ENCODE measurements at places on chromosomes 5 and 9. TPM values are rescaled to one million over a fixed set of nuclear protein-coding genes. Genes with fewer than 3 reads are reported as not detected.

DNA sequence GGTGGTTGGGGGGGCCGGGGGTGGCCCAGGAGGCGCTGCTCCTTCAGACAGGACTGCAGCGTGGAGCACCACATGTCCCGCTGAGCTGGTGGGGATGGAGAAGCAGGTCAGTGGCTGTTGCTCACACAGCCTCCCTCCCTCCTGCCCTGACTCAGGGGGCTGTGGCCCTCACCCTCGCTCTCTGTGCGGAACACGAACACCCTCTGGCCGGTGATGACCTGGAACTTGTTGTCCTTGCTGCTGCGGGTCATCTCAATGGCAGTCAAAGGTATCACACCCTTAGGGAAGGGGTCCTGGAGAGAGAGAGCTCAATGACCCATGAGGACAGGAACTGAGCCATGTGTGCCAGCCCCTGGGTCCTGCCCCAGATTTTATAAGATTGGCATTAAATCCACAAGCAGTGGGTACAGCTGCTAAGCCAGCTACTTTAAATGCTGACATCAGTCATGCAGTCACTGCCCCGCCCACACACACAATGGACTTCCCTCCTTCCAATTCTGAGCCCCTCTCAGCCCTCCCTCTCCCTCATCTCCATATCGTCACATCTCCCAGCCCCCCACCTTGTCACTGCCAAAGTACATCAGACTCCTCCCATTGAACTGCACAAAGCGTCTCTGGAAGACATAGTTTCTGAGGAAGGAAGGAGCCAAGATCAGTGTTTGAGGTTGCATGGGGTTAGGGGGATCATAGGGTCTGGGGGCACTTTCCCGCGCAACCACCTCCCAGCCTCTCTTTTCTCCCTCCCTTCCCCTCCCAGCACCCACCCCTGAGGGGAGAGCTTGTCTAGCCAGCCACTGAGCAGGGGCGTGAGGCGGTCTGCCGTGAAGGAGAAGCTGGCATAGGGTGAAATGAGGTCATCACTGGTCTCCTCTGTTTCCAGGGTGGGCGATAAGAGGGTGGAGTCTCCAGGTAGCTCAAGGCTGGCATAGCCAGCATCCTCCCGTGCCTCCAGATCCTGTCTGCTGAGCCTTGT is 8.9 kb downstream of the ARAP3 start:
- no peak for DNase-seq
- H3K4me1 ChIP-seq, result no peaks in the 10 kb centered on the region
- H3K27ac ChIP-seq, result no peak overlapping the region

DNA sequence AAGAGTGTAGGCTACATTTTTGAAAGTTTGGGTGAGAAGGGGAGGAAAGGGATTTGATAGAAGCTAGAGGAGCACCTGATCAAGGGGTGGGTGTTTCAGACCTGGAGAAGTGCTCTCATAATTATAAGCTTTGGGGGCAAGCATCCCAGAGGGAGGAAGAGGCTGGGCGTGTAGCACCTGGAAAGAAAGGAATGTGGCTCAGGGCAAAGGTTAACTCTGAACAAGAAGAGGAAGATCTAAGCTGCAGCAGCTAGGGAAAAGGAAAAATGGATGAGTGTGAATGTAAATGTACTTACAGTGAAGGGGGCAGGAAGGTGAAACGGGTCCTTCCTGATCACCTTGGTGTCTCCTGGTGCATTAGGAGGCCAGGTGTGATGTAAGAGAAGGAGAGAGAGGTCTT is 49.8 kb upstream of the ANKRD55 start:
- H3K27me3 ChIP-seq, result no peaks in the 10 kb centered on the region
- H3K36me3 ChIP-seq, result no peaks in the 10 kb centered on the region
- H3K4me3 ChIP-seq, result no peak overlapping the region
- peaks cover 20% of the 10 kb centered on the region for H3K4me1 ChIP-seq
- no peak for DNase-seq

DNA sequence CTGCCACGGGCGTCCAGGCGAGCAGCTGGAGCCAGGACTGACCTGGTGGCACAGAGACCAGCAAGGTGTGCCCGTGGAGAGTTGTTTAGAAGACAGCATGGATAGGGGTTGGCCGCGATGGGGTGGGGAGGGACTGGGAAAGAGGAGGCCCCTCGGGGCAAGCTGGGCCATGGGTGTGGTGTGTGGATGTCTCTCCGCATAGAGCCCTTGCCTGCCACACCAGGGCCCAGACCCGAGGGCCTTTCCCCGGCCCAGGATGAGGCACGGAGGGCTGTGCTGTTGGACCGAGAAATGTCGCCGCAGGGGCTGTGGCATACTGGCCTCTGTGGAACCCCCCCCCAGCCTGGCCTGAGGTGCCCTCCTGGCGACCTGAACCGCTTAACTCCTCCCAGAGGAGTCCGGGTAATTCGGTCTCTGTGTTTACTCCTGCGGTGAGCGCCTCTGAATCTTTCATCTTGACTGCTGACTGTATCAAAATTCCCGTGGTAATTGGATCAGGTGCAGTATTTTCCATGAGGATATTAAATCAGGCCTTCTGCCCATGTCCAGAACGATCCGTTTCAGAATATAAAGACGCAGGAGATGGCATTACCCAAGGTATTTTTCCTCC is 22.5 kb upstream of the LAMC3 start:
- no peak overlapping the region for H3K27ac ChIP-seq
- no peak overlapping the region for H3K4me3 ChIP-seq
- no peaks in the 10 kb centered on the region for H3K36me3 ChIP-seq
- peaks cover 13% of the 10 kb centered on the region for H3K27me3 ChIP-seq

DNA sequence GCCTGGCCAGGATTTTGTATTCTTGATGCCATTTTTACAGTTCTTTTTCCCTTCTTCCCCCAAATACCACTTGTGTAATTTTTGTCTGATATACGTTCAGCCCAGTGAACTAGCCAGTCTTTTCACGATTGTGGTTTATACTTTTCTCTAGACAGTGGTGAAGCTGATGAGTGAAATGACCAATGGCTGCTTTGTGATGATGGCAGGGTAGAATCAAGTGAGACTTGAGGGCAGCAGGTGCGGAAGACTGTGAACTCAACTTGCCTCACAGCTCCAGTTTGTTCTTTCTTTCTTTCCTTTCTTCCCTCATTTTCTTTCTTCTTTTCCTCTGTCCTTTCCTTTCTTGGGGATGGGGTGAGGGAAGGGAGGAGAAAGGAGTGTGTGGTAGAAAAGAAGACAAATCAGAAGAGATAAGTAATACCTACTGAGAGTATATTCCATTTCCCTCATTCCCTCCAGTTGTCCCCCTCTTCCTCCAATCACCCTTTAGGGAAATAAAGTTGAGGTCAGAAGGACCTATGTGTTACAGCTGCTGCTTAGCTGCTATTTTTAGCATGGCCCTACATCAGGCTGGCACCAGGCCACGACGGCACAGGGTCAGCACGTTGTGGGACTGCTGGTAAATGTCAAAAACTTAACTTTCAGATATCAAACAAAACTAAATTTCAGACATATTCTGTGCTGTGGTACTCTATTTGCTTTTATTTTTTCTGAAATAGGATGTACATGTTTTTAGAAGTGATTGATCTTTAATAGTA is 12.3 kb downstream of the ZSWIM6 start:
- no peak for DNase-seq
- H3K4me3 ChIP-seq, result no peak overlapping the region
- no peaks in the 10 kb centered on the region for H3K27me3 ChIP-seq

- H3K27me3 ChIP-seq, result no peaks in the 10 kb centered on the region
- H3K4me3 ChIP-seq, result no peak overlapping the region
- H3K36me3 ChIP-seq, result no peaks in the 10 kb centered on the region
- peaks cover 36% of the 10 kb centered on the region for H3K4me1 ChIP-seq
- DNase-seq, result no peak
- H3K27ac ChIP-seq, result no peak overlapping the region
These were observed 55.4 kb upstream of the ERCC6L2 start for GRCh38 chr9:95820074-95820473.

DNA sequence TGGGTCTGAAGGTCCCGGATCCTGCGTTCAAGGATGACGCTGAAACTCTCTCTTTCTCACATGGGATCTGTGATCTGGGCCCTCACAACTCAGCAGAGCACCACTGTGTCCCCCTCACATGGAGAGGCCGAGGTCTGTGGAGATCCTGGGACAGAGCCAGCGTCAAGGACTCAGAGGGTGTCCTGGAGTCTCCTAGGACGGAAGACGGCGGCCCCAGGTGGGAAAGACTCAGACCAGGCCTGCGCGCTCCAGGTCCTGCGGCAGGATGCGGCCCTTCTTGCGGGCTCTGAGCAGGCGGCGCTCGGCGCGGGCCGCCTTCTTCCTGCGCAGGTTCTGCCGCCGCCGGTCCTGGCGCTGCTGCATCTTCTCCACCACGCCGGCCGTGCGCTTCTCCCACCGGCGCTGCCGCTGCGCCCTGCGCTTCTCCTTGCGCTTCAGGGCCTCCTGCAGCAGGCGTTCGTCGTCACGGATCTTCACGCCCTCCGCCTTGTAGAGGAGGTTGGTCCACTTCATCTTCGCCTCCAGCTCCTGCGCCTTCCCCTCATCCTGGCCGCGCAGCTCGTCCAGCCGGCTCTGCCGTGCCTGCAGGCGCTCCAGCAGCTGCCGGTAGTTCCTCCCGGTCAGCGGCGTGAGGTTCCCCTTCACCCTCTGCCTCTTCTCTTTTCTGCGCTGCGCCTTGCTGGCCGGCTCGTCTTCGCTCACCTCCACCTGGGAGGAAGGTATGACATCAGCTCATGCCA is 4.2 kb downstream of the SURF6 start:
- no peak overlapping the region for H3K27ac ChIP-seq
- H3K27me3 ChIP-seq, result no peaks in the 10 kb centered on the region
- H3K4me3 ChIP-seq, result no peak overlapping the region
- peaks cover 19% of the 10 kb centered on the region for H3K4me1 ChIP-seq
- peaks cover 23% of the 10 kb centered on the region for H3K36me3 ChIP-seq
- no peak for DNase-seq

The SEMA6A gene
- 2.3 TPM for total RNA-seq

The RANBP17 gene
- total RNA-seq, result 17.5 TPM

The ADRB2 gene
- total RNA-seq, result 7.1 TPM

- H3K4me1 ChIP-seq, result no peaks in the 10 kb centered on the region
- no peak overlapping the region for H3K27ac ChIP-seq
- H3K27me3 ChIP-seq, result no peaks in the 10 kb centered on the region
- no peak for DNase-seq
- H3K36me3 ChIP-seq, result peaks cover 1% of the 10 kb centered on the region
These were observed 376.0 kb upstream of the PAPPA start for GRCh38 chr9:115777610-115778009.

DNA sequence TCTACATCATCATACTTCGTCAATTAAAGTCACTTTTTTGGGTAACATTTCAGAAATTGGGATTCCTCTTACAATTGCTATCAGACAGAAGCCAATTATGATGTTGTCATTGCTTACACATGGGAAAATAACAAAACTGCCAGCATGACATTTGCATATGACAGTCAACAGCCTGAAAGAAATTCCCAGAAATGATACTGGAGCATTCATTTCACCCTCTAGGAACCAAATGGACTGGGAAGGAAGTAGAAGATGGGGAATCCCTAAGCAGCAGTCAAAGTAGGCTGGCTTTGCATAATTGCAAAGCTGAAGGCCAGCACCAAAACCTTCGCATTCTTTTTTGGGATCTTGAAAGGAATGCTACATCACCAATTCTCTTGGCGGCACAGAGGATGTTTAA is 10.7 kb downstream of the HMGCS1 start:
- H3K4me1 ChIP-seq, result peaks cover 44% of the 10 kb centered on the region
- no peak for DNase-seq
- no peaks in the 10 kb centered on the region for H3K27me3 ChIP-seq
- H3K4me3 ChIP-seq, result no peak overlapping the region

The IRGM gene
- total RNA-seq, result not detected

DNA sequence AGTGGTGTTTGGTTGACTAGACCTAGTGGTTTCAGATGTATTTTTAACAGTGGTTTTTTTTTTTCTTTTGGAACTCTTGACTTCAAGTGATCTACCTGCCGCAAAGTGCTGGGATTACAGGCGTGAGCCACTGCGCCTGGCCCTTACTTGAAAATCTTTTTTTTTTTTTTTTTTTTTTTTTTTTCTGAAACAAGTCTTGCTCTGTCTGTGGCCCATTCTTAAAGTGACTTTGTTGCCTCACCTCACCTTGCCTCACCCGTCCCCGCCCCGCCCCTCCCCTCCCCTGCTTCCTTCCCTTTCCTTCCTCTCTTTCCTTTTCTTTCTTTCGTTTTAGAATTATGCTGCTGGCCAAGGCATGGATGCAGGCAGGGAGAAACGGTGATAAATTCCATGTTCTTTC is 26.0 kb downstream of the GPBP1 start:
- H3K4me3 ChIP-seq, result no peak overlapping the region
- H3K4me1 ChIP-seq, result peaks cover 17% of the 10 kb centered on the region
- DNase-seq, result no peak
- H3K27me3 ChIP-seq, result no peaks in the 10 kb centered on the region

DNA sequence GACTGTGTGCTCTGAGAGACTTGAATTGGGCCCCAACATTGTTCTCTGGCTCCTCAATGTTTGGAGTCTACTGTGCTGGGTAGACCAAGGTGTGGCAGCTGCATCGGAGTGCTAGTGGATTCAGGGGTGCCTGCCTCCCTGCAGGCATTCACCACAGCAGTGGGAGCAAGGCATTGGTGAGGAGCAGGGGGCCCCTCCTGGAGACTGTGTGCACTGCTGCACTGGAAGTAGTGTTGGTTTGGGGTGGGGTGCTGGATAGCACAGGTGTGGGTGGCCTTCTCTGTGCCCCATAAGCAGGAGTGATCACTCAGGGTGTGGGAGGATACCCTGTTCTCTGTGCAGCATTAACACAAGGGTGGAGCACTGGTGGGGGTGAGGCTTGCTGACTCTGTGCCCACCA is 39.2 kb downstream of the INSL6 start:
- no peaks in the 10 kb centered on the region for H3K27me3 ChIP-seq
- no peak overlapping the region for H3K27ac ChIP-seq
- H3K36me3 ChIP-seq, result peaks cover 69% of the 10 kb centered on the region
- H3K4me3 ChIP-seq, result no peak overlapping the region
- no peak for DNase-seq
- H3K4me1 ChIP-seq, result no peaks in the 10 kb centered on the region

The MEGF10 gene
- total RNA-seq, result 39.8 TPM

The PCAT7 gene
- 14.6 TPM for total RNA-seq

- no peaks in the 10 kb centered on the region for H3K36me3 ChIP-seq
- DNase-seq, result no peak
- H3K4me3 ChIP-seq, result no peak overlapping the region
- H3K27ac ChIP-seq, result no peak overlapping the region
These were observed 89.0 kb downstream of the FRMD3 start for GRCh38 chr9:83449166-83449565.

The SPATA31D4 gene
- total RNA-seq, result not detected

- no peaks in the 10 kb centered on the region for H3K27me3 ChIP-seq
- H3K27ac ChIP-seq, result no peak overlapping the region
- peaks cover 15% of the 10 kb centered on the region for H3K4me1 ChIP-seq
- DNase-seq, result no peak
These were observed 272.7 kb downstream of the TLE1 start for GRCh38 chr9:81416476-81417298.

DNA sequence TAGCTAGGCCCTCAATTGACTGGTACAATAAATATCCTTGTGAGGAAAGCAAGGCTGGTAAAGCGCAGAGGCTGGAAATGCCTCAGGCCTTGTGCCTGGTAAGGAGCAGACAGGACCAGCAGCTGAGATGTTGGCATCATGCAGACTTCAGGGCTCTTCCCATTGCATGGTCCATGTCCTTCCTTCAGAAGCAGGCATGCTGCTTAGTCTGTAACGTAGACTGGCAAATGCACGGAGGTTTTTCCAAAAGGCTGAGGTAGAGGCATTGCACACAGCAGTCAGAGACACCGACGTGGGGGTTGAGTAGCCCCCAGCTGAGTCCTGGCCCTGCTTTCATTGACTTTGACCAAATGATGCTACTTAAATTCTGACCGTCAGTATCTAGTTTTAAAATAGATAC is 87.1 kb downstream of the ADRB2 start:
- H3K36me3 ChIP-seq, result no peaks in the 10 kb centered on the region
- peaks cover 74% of the 10 kb centered on the region for H3K4me1 ChIP-seq
- no peak overlapping the region for H3K4me3 ChIP-seq
- DNase-seq, result no peak

Data from osteocyte (in vitro differentiated cells).